ENCODE measurements at places on chromosomes 3 and 15.

- DNase-seq, result no peak
Measured at GRCh38 chr3:147472846-147473245, 63.7 kb downstream of the ZIC1 start.

- no peak for DNase-seq
Measured at GRCh38 chr3:114411190-114411668, 117.4 kb downstream of the TIGIT start.

DNA sequence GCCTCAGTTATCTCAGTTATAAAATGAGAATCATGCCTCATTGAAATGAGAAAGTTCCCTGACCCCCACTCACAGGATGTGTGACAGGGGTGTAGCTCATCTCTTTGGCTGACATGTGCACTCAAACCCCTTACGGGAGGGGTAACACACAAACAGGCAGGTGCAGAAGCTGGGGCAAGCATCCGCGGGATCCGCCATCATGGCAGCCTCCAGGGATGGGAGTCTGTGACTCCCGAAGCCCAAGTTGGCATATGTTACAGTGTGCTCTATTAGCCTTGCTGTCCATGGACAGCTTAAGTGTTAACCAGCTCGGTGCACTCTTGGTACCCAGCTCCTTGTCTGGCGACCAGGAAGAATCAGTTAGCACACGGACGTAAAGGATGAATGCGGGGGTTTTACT lies 822.7 kb upstream of the SEMA6D start:
- no peak for DNase-seq

DNA sequence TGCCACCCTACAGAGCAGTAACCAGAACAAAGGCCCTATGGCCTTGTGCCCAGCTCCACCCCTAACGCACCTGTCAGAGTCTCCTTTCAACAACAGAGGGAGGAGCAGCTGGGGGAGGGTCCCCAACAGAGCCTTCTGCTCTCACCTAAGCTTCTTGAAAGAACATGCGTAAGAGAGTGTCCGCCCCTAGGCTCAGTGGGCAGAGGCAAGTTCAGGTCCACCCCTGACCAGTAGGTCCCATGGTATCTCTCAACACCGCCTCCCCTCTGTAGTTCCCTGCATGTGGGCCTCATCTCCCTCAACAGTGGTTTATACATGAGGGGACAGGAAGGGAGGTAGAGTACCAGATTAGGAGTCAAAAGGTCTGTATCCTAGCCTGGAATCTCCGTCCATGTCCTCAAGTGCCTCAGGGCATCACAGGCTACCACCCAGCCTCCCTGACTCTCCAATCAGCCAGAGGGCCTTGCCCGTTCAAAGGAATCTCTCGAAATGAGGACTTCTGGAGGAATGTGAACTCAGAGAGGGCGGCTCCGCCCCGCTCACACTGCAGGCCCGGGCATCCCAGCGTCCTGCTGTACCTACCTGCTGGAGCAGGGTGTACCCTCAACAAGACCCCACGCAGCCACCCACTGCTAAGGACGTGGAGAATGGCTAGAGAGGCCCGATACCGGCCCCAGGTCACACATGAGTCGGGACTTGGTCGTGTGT lies 680 bp downstream of the POC1A start:
- peak; percentile 55 for DNase-seq

DNA sequence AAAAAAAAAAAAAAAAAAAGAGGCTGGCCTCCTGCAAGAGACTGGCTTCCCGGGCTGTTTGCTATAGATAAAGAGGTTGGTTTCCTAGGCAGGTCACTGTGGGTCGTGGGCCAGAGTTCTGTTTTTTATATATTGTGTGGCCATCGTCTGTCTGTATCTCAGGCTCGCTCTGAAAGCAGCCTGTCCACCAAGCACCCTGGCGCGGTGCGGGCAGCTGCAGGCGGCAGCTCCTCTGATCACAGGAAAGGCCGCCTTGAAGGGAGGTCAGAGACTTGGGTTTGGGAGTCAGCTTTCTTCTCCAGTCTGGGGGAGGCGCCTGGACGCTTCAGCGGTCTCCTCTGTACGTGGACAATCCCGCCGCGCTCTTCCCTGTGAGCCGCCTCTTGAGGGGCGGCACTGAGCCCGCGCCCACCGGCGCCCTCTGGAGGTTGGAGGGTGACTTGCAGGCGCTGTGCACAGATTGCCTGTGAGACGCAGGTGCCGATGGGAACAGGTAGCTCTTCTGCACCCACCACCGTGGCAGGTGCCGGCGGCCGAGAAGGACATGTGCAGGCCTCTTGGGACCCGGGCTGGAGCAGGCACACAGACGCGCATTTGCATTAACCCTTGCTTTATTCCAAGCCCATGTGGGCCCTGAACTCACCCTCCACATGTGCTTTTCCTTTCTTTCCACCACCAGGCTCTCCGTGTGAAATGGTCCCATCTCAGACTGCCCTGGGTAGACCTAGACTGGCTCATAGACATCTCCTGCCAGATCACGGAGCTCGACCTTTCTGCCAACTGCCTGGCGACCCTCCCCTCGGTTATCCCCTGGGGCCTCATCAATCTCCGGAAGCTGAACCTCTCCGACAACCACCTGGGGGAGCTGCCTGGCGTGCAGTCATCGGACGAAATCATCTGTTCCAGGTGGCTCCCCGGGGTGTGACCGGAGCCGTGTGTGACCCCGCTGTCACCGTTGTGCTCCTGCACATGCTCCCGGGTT lies 89.3 kb downstream of the LRRK1 start:
- DNase-seq, result peak; percentile 72

DNA sequence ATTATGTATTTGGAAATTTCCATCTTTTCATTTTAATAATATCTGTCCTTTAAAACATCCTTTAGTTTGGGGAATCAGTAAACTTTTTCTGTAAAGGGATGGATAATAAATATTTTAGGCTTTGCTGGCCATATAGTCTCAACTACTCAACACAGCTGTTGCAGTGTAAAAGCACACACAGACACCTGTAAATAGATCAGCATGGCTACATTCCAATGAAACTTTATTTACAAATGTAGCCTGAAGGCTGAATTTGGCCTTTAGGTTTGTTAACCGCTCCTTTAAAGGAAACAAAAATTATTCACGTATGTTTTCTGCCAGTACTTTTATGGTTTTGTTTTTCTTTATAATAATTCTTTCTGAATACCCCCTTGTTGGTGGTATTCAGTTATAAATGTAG lies 184.8 kb downstream of the ADAMTSL3 start:
- DNase-seq, result no peak

DNA sequence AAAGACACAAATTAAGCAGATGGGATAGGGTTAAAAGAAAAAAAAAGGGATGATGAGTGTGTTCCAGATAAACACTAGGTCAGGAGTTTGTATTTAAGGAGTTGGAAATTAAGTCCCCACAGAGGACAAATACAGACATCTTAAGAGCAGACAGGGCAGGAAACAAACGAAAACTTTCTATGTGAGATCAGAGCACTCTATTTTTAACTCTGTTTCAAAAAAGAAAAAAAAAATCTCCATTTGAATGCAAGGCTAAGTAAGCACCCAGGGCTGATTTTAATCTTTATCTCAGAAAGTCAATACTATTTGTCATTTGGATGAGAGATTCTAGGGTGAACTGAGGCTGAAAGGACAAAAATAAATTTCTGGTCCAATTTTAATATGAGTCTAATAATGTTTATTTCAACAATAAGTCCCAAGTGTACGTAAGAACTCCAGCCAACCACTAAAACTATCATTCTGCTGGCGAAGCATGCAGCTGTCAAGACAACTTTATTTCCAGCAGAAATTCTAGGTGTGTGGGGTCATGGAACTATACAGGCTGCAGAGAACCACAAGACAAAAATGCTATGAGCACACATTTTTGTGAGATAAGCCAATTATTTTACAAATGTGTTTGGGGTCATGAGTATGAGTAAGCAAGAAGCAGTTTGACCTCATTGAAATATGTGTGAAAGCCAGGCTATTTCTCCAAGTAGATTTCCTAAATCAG lies 186.1 kb downstream of the FMN1 start:
- no peak for DNase-seq

DNA sequence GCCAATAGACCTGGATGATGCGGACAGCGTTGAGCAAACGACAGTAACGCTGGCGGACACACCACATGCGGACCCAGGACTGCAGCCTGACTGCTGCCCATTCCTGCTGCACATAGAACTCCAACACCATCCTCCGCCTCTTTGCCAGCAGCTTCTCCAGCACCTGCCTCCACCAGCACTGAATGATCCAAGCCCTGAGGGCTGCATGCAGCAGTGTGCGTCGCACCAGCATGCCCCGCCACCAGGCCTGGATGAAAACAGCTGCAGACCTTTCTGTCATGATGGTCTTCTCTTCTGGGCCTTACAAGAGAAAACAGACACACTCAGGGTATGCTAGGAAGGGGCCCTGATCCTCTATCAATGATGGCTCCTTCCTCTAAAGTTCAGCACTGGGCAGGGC lies 1.5 kb downstream of the IQCF5 start:
- no peak for DNase-seq

DNA sequence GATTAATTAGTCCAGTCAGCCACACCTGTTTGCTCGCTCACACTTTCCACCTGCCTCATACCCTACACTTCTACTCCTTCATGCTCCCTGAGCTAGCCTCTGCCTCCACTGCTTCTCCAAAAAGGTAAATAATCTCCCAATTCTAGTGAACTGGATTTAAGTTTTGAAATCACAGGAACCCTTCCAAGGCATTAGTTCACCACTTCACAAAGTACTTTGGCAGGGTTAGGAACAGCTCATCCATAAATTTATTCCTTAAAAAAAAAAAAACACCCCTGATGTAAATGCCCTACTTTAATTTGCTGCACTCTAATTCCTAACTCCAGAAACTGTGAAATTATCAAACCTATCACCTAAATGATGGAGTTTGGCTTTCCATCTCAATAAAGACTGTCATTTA lies 58.3 kb downstream of the GADL1 start:
- no peak for DNase-seq

GRCh38 chr3:87696124-87697013 lies 362.4 kb downstream of the CGGBP1 start:
- no peak for DNase-seq

GRCh38 chr3:89278302-89279025 lies 171.0 kb downstream of the EPHA3 start:
- DNase-seq, result no peak

DNA sequence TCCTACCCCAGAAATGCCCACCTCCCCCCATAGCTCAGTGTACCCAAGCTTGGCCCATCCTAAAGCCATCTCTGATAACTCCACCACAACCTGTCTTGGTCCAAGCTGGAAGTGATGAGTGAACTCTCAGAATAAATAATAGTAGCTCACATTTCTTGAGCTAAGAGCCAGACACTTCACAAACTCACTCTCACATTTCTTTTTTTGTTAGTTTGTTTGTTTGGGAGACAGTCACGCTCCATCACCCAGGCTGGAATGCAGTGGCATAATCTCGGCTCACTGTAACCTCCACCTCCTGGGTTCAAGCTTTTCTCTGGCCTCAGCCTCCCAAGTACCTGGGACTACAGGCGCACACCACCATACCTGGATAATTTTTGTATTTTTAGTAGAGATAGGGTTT lies 46.2 kb downstream of the LIPC start:
- no peak for DNase-seq

- peak; percentile 6 for DNase-seq
Measured at GRCh38 chr15:58517252-58517681, 85.5 kb downstream of the LIPC start.

- no peak for DNase-seq
Measured at GRCh38 chr3:16399473-16399872, 114.0 kb downstream of the RFTN1 start.

GRCh38 chr3:171133337-171133736 lies 106.8 kb upstream of the SLC2A2 start:
- DNase-seq, result no peak

DNA sequence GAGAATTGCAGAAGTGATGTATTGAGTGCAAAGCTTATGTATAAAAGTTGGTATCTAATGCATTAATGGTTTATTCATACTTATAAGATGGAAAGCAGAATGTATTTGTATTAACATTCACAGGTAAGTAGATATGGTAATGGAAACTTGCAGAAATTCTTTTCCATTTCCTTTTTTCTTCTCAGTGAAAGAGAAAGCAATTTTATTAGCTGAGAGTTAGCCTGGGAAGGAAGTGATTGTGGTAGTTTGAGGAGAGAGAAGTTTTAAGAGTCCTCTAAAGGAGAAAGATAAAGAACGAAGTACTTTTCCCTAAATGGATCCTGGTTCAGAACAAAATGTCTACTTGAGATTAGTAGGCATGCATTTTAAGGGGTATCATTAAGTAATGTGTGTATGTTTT lies 60.1 kb upstream of the OSTN start:
- no peak for DNase-seq

DNA sequence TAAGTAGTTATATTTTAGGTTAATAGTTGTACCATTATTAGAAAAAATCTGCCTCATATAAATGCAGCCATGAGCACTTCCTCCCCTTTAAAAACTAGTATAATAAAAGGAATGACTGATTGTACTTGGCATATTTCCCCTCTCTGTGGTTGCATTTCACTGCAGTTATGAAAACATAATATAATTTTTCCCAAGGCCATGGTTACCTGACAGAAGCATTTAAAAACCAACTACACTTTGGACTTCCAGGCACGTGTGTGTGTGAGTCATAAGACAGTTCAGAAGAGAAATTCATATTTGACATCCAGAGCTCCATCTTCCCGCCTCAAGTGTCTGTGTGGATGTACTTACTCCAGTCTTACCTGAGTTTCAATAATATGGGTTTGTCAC lies 828.2 kb upstream of the CFAP20DC start:
- DNase-seq, result no peak

DNA sequence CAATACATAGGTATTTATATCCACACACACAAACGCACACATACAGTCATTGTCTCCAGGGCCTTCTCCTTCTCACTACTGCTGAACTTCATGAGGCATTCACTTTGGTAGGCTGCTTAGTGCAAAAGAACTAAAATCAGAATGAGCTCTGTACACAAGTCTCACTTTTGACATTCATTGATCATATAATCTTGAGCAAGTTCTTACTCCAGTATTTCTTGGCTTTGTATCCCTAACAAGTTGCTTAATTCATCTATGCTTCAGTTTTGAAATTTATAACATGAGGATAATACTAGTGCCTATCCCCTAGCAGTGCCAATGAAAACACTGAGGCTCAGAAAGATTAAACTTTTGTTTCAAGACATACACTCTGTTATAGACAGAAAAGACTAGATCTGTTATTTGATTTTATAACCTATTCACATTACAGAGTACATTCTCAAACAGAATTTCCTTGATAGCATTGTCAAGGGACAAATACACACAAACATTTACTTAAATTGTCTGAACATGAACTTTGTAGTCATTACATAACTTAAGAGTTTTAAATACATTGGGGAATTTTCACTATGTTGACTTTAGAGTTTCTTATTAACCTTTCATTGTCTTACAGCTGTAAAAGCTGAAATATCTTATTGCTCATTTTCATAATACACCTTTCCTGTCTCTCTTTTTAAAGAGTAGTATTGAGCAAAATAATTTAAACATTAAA lies 55.0 kb upstream of the SI start:
- no peak for DNase-seq

DNA sequence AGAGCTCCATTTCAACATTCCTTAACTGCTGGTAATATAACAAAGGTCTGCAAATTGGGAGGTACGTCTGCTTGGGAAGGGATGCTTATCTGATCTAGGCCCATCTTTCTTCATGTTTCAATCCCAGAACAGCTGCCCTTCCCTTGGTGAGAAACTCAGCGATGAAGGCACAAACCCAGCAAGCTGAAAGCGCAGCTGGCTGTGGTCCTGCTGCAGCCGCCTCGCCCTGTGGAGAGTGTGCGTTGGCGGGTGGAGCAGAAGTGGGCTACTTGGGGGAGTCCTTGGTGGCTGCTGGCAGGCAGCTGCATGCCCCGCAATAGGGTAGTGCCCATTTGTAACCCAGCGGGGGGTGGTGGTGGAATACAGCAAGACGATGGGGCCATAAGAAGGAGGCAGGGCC lies 160.6 kb upstream of the WNT5A start:
- DNase-seq, result no peak

- DNase-seq, result no peak
Measured at GRCh38 chr15:64037966-64038365, 8.3 kb downstream of the DAPK2 start.

GRCh38 chr3:37544869-37545352 lies 316.8 kb upstream of the CTDSPL start:
- DNase-seq, result no peak

Data from HCT116 (cell line).